Stimulated activated CD4-positive, alpha-beta T cell treated with anti-CD3 and anti-CD28 coated beads, Interleukin-1b, Interleukin-23, amount 100 ng/mL, for 1 hour (primary cell): ENCODE measurements at places on chromosomes 11 and 22.

- no peak for DNase-seq
Observed at GRCh38 chr11:95296165-95296564, 65.2 kb upstream of the SESN3 start.

- DNase-seq: no peak
Observed at GRCh38 chr22:27596133-27596870, 205.3 kb downstream of the MN1 start.

- DNase-seq: no peak
Observed at GRCh38 chr11:135069890-135070289, 657.8 kb upstream of the B3GAT1 start.

GRCh38 chr11:120712881-120713280 is 201.3 kb downstream of the GRIK4 start:
- no peak for DNase-seq

- DNase-seq: no peak
Observed at GRCh38 chr11:127018683-127019279, 18.2 kb upstream of the KIRREL3 start.

DNA sequence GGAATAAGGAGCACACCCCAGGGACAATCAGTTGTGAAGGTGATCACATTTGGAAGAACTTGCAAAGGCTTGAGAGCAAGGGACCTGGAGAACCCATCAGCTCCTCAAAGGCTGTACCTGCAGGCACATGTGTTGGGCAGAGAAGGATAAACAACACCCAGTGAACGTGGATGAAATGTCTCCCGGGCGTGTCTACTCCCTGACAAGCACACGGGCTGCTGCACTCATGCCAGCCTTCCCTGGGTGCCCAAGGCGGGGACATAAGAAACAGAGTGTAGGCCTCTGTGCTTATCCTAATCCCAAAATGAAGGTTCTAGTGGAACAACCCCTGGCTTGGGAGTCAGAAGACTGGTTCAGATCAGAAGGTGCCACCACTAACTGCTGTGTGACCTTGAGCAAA is 46.7 kb downstream of the DSCAML1 start:
- DNase-seq: no peak

GRCh38 chr22:50470491-50470890 is 4.3 kb downstream of the SBF1 start:
- DNase-seq: no peak

DNA sequence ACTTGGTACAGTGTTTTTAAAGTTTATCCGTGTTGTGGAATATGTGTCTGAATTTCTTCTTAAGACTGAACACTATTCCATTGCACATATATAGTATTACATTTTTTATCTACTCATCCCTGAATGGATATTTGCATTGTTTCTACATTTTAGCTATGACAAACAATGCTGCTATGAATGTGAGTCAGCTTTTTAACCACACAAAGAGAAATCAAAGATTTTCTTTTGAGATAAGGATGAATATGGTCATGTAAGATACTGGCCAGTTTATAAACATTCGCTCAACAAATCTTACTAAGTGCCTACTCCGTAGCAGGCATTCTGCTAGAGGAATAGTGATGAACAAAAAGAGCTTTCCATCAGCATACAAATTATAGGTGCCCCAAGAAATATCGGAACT is 16.5 kb upstream of the OR9G4 start:
- DNase-seq: no peak

DNA sequence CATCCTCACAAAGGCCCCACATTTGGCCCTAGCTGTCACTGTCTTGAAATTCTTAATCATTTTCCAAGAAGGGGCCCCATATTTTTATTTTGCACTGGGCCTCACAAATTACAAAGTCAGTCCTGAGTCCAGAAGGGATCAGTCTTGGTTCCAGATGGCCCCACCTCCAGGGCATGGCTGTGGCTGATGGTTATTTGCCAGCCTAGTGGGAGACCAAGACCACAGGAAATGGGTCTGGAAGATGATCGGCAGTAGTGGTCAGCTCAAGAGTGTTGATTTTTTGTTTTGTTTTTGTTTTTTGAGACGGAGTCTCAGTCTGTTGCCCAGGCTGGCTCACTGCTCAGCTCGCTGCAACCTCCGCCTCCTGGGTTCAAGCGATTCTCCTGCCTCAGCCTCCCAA is 47.1 kb upstream of the EMID1 start:
- DNase-seq: no peak

DNA sequence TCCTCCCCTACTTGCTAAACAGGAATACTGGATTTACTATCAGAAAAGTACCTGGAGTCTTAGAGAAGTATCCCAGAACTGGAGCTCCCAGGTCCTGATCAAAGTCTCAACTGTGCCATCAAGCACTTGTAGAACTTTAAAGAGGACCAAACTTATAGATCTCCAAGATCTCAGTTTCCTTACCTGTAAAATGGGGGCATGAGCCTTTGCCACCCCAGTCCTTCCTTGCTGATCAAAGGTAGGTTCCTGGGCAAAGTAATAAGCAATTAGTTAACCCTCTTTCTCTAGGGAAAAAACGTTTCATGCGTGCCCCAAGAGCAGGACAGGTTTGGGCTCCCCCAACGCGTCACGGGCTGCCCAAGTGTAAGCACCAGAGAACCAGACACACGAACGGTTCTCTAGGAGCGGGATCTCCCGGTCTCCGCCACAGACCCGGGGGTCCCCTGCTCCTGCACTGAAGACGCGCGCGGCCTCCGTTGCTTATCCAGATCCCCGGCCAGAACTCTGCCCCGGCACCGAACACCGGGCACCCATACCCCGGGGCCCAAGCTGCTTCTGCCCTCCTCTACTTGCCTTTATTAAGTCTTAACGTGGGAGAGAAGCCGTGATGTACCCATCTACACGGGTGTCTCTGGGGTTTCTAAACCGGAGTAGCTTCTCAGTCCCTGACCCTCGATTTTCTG is 505 bp downstream of the ZNF214 start:
- no peak for DNase-seq

DNA sequence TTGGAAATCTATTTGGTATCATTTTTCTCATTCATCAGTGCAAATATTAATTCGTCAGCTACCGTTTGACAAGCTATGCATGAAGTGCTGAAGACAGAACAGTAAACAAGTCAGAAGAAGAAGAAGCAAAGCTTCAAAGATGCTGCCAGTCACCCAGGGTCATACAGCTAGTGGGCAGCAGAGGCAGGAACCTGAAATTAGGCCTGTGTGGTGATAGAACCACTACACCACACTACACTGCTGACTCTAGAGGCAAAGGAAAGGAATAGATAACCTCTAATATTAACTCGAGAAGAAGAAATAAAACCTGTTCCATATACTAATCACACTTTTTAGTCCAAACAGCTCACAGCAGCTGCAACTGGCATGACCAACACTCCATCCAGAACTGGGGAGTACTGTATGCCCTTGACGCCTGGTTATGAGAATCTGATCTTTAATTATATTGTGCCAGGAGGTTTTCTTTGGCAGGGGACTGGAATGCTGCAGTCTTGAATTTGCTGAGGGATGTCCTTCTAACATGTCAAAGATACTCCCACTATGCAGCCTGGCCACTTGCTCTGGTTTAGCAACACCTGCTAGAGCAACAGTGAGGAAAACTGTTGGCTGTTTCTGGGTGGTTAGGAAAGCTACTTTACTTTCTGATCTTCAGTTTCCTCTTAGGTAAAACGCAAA is 73.0 kb downstream of the PAK1 start:
- no peak for DNase-seq

- DNase-seq: no peak
Observed at GRCh38 chr11:70776914-70777532, 378.7 kb downstream of the CTTN start.

DNA sequence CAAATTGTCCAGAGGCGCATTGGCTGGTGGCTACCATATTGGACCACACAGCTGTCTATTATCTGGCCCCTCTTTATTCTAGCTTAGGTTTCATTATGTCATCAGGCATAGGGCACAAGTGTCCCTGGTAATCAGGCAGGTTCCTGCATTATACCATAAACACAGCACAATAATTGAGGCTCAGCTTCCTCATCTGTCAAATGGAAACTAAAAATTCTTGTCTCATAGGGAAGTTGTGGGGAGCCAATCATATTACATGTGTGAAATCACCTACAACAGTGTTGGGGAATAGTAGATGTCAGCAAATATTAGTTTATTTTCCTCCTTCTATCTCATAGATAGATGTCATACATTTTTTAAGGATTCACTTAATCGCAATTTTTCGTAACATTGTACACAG is 231.0 kb upstream of the SORL1-AS1 start:
- no peak for DNase-seq

- no peak for DNase-seq
Observed at GRCh38 chr11:8689726-8690255, 7.2 kb downstream of the RPL27A start.

- no peak for DNase-seq
Observed at GRCh38 chr11:19728436-19728835, 15.8 kb downstream of the NAV2 start.

DNA sequence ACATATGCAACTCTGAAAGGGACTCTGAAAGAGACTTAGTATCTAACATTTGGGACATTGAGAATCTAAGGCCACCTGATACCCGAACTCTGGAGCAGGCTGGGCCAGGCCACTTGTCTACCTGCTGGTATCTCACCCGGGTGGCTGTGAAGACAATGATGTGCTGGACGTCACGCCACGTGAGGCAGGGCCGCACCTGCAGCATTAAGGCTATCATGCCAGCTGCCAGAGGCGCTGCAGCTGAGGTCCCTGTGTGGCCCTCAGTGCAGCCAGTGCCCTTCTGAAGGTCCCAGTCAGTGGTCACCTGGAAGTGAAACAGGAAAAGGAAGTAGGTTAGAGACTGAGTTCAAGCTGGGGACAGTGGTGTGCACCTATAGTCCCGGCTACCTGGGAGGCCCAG is 12.4 kb downstream of the PCSK7 start:
- no peak for DNase-seq

GRCh38 chr11:8281266-8281665 is 17.6 kb upstream of the LMO1 start:
- no peak for DNase-seq

DNA sequence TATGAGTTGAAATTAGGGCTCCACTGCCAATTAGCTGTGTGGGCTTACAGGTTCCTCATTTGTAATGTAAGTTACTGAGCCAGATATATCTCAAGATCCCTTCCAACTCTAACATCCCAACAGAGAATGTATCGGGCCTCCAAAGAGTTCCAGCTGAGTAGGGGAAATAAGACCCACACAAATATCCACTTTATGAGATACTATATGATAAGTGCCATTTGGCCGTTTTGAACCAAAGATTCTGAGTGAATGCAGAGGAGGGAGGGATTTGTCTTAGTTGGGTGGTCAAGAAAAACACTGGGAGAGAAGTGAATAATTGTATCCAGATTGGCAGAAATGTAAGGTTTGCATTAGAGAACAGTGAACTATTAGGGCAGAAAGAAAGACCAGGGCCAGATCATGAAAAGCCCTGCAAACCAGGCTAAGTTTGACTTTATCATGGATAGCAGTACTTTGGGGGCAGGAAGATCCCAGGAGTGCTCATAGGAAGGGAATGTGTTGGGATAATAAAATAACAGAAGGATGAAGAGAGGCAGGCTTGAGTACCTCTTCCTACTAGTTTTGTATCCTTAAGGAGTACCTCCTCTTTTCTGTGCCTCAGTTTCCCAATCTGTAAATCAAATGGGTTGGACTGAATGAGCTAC is 63.9 kb downstream of the RPL27A start:
- DNase-seq: no peak

DNA sequence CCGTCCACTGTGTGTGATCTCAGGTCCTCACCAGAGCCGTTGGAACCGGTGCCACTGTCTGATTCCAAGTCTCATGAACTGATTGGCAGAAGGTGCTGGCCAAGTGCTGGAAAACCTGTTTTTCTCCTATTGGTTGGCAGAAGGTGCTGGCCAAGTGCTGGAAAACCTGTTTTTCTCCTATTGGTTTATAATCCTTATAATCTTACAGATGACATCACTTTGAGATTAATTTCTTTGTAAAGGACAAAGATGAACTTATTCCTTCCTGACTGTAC is 1106.3 kb downstream of the BRD1 start:
- DNase-seq: no peak

DNA sequence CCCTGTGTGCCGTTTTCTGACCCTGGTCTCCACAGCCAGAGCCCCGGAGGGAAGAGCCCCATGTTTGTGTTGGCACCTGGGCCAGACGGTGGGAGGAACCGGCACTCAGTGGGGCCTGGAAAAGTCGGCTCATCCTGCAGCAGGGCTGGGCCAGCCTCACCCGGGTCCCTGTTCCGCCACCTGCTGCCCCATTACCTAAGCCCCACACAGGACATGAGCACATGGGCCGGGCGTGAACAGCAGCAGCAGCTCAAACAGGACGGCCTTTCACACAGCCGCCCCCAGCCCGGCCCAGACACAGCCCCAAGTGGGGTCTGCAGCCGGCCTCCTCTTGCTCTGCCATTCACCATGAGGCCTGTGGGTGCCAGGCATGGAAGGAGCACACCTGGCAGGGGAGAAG is 302.4 kb downstream of the MN1 start:
- DNase-seq: no peak

- DNase-seq: no peak
Observed at GRCh38 chr22:19959587-19960490, 18.2 kb upstream of the TXNRD2 start.

GRCh38 chr11:68026391-68027105 is 3.9 kb upstream of the NDUFS8 start:
- DNase-seq: no peak

GRCh38 chr22:40452730-40453487 is 82.5 kb downstream of the SGSM3 start:
- no peak for DNase-seq

GRCh38 chr22:44312766-44313165 is at the start of gene SHISAL1:
Gene SHISAL1 (minus strand): TSS chr22:44312951. CDS start chr22:44300945, 12,006 bp downstream.
- DNase-seq: no peak

DNA sequence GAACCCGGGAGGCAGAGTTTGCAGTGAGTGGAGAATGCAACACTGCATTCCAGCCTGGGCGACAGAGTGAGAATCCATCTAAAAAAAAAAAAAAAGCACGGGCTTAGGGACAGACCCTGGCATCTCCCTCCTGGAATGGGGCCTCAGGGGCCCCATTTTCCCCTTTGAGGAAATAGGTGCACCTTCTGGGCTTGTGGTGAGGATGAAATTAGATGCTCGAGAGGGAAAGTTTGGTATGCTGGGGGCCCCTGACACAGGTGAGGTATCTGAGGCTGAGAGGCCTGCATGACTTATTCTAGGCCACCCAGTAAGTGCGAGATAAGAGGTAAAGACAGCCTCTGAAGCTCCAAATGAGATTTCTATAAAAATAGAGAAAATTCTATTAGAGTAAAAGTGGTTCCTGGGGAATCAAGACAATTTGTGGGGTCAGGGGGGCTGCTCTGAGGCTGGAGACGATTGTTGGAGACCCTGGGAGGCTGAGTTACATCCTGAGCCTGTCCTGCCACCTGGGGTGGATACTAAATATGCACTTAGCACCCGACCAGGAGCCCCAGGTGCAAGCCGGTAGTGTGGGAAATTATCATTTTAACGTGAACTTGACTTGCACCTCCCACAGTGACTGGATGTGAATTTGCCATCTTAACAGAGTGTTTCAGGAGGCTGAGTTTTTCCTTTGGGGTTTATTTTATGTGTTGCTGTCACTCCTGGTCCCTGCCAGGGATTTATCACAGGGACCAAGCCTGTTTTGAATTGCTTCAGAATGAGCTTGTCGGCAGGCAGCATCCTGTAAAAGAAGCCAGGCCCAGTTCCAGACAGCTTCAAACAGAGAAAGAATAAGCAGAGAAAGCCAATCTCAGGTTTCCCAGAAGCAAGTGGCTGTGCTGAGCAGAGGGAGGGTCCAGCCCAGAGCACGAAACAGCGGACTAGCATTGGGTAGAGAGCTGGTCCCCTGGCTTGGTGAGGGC is 48.4 kb upstream of the TSKU start:
- no peak for DNase-seq

- no peak for DNase-seq
Observed at GRCh38 chr11:65672180-65672860, 9.6 kb upstream of the RELA start.

- DNase-seq: no peak
Observed at GRCh38 chr11:12792590-12792989, 118.4 kb downstream of the TEAD1 start.

GRCh38 chr11:28547321-28547741 is 439.1 kb downstream of the METTL15 start:
- DNase-seq: no peak
